ENCODE measurements at places on chromosomes 4 and X. TPM values are rescaled to one million over a fixed set of nuclear protein-coding genes. Genes with fewer than 3 reads are reported as not detected.

Gene PNCK
- 1.1 TPM for total RNA-seq

Gene P2RY10
- not detected for total RNA-seq

Gene MFAP3L
- 6.8 TPM for total RNA-seq

Gene CDS1
- 22.4 TPM for total RNA-seq

Gene SLBP
- 49.3 TPM for total RNA-seq

Gene TIMP1
- 143 TPM for total RNA-seq

Gene PABPC4L
- total RNA-seq = not detected

Gene EGF
- total RNA-seq = 1.6 TPM

Gene FANCB
- 14.1 TPM for total RNA-seq

Gene BMP3
- 0.17 TPM for total RNA-seq

Gene SRPX2
- 45.4 TPM for total RNA-seq

Gene MAGEA11
- total RNA-seq = not detected

Gene ZNF732
- not detected for total RNA-seq

Gene PAGE4
- total RNA-seq = not detected

Gene NHSL2
- 0.27 TPM for total RNA-seq

Gene SMIM31
- total RNA-seq = 1.9 TPM

Gene ITIH6
- total RNA-seq = not detected

Gene SSX4B
- not detected for total RNA-seq
